ENCODE measurements at places on chromosomes 3 and 15. TPM values are rescaled to one million over a fixed set of nuclear protein-coding genes. Genes with fewer than 3 reads are reported as not detected.

- no peak for DNase-seq
These were observed 40.2 kb upstream of the TMEM87A start for GRCh38 chr15:42313463-42313862.

GRCh38 chr3:65052101-65052500 is 364.3 kb upstream of the ADAMTS9 start:
- no peak for DNase-seq

P2RY12 gene
- polyA plus RNA-seq = 1.9 TPM

DNA sequence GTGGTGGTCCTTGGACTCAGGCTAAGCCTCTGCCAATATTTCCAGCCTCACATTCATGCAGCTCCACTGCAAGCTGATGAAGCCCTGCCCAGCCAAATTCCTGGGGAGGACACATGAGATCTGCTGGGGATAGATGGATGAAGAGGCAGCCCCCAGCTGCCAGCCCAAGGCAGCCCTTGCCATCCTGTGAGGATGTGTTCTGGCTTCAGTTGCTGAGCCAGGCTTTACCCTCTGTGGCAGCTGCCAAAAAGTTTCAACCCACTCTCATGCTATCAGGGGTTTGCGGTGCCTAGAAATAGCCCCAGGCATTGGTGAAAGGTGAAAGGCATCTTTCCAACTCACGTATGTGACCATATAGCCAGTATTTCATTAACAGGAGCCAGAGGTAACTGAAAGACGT is 37.6 kb downstream of the C2CD4A start:
- DNase-seq = no peak

DNA sequence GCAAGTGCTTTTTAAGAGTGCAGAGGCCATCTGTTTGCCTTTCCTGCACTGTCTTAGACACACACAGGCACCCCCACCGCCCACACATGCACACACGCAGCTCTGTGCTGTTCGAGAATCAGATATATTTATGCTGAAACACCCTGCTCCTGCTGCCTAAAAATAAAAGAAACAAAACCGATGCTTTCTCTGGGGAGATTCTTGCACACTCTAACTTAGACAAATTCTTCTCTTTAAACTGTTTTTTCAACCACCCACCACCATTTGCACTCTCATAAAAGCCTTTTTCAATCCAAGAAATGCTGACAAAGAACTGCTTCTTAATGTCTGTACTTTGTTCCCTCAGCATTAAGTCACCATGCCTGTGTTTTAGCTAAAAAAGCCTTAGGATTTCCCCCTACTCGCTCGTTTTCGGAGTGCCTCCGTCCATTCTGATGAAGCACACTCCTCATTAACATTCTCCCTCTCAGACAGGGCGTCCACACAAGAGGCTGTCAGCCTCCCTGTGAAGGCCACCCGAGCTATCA is 26.2 kb downstream of the SLC12A8 start:
- DNase-seq = no peak
